ENCODE measurements at places on chromosomes 12 and 14.
A peak's percentile ranks its signal among the peaks of the same experiment; 100 is the strongest.

DNA sequence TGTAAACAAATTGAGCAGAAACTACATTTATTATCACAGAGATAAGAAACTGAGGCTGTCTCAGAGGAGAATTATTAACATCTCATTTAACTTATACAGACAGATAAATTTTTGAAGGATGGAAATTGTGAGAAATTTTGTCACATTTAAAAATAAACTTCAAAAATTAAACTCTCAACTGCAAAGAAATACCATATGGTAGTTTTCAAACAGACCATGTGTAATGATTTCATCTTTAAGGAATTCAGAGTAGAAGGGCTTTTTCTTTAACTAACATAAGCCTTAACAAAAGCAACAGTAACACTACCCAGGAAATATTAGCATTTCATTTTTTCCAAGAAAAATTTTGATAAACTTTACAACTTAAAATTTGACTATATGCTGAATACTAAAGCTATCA, 26.6 kb downstream of the NUP37 start:
- DNase-seq = no peak

GRCh38 chr12:18431771-18432170, 170.5 kb downstream of the PIK3C2G start:
- DNase-seq = no peak

DNA sequence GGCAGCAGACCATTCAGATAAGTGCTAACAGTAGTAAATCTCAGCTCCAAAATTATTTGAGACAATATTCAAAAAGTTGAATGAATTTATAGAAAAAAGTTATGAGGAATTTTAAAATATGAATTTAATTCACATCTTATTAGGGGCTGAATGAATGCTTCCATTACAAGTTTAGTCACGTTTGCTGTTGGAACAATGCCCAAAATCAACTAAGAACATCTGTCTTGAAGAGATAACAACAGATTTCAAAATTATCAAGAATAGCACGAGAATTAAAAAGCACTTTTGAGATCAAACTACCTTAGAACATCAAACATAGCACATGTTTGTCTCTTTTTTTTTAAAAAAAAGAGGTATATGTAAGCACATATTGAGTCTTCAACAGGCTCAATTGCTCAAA, 115.4 kb upstream of the PPFIA2 start:
- DNase-seq = no peak

DNA sequence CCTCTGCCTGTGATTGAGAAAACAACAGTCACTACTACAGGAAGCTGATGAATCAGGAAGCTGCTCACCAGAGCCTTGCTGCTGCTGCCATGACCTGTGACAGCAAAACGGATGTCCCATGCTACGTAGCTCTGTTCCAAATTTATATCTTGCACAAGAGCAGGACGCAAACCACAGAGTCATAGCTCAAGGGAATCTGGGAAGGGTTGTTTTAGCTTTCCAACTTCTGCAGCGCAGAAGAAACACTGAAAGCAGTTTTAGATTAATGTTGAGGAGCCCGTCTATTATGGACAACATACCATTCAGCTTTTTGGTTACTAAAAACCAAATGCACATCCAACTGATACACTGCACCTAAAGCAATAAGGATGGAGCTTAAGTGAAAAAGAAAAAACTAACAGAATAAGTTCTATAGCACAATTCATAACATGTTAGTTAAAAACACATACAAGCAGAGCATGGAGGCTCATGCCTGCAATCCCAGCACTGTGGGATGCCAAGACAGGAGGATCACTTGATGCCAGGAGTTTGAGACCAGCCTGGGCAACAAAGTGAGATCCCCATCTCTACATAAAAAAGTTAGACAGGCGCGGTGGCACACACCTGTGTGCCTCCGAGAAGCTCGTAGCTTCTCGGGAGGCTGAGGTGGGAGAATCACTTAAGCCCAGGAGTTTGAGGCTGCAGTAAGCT, 1.7 kb upstream of the ANKRD33 start:
- DNase-seq = peak; percentile 8

- no peak for DNase-seq
Observed at GRCh38 chr12:116066381-116067230, 210.9 kb downstream of the MED13L start.

GRCh38 chr14:96424109-96424989, 32.4 kb downstream of the AK7 start:
- DNase-seq = no peak

- no peak for DNase-seq
Observed at GRCh38 chr14:54549862-54550261, 17.1 kb upstream of the SAMD4A start.

DNA sequence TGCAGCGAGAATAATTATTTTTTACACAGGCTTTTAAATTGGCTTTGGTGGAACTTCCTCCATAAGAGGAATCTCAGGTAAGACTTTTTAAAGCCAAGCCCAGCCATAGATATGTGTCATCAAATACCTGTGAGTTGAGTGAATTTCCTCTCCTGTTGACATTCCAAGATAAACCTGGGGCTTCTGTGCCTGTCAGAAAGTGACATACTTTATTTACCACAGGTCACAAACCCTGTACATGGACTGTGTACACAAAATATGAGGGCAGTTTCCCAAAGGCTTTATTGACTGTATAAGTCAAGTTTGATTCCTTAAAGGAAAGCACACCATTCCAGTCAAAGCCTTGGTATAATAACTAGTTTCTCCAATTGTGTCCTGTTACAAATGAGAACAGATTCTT, 25.9 kb upstream of the SRSF5 start:
- no peak for DNase-seq

DNA sequence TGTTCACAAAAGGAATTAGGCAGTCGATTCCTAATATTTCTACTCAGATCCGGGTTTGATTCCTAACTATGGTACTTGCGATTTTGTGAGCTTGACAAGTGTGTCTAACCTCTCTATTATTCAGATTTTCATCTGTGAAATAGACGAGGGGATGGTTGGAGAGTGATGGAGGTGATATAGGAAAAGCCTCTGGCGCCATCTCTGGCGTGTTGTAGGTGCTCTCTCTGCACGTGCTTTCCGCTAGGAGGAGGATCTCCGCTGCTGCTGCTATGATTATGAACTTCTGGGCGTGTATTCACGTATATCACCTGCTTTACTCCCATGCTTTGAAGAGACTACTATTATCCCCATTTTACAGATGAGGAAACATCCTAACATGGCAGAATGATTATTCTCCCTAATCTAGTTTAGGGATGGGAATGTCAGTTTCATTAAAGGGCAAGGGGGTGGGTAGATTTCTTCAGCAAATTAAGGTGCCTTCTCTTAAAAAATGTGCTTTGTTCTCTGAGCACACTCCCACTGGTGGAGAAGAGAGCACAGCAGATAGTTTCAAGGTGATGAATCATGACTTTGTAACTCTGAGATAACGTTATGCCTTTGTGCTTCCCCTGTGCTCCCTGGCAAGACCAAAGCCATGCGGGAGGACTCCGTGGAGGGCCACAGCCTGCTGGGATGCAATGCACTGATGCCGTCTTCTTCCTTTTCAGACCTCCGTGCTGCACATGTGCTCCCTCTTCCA, 97.1 kb downstream of the PRIMA1 start:
- DNase-seq = no peak

DNA sequence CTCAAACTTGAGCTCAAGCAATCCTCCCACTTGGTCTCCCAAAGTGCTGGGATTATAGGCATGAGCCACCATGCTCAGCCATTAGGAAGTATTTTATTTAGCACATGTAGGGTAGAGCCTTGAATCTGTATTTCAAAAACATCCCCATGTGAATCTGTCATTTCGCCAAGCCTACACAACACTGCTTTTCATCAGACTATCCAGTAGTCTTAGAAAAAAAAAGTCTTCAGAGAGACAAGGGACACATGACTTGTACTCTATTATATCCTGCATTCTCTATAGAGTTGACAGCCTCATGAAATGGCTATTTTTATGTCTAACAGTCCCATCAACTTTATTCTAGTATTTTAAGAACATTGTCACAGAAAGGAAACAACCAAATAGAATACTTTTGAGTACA, 35.4 kb downstream of the TM7SF3 start:
- DNase-seq = no peak

DNA sequence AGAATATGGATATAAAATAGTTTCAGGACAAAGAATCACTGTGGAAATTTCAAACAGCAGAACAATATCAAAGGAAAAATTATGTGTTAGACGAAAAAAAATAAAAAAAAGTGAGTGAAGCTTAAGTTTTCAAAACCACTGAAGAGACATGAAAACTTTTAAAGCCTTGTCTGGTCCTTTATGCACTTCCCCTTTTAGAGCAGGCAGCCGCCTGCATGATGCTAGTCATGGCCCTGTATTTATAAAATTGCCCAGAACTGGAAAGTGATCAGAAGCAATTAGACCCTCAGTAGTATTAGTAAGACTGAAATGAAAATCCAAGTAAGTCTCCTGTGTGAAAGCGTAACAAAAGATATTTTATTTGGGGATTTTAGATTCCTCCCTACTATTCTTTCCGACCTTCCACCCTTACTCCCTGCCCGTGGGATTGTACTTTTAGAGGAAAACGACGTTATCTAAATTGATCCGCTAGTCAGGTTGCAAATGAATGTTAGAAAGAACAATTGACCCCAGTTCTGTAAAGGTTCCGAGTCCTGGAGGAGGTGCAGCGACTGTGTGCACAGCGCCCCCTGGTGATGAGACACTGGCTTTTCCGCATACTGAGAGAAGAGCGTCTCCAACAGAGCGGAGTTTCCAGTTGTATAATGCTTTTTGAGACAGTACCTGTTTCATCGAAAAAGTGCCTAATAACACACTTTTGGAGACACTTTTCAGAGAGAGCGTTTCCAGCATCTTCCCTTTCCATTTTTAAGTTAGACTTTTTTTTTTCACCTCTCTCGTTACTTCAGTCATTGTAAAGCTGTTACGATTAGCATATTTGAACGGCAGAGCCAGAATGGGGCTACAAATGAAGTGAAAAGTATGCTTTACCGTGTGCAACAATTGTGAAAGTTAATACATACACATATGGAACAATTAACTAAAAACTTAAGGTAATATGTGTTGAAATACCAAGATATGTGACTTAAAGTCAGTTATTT, 12.4 kb downstream of the MGST1 start:
- DNase-seq = no peak

- DNase-seq = no peak
Observed at GRCh38 chr12:67302162-67302561, 33.0 kb downstream of the CAND1 start.

DNA sequence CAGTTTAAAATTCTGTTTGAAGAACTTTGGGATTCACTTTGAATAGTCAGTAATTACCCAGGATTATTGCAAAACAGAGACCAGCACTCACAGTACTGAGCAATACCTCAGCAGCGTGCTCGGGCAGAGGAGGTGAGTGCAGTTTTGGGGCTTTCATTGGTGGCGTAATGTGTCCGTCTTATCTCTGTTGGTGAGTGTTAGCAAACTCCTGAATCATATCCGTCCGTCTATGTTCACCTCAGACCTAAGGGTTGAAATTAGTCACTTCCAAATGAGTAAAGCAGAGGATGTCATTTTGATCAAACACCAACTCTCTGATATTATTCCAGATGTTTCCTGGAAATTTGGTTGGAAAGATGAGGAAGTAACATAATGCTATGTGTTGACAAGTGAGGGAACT, 82.8 kb downstream of the BORCS5 start:
- DNase-seq = peak; percentile 24

GRCh38 chr12:49809381-49809905, 18.8 kb downstream of the NCKAP5L start:
- no peak for DNase-seq

DNA sequence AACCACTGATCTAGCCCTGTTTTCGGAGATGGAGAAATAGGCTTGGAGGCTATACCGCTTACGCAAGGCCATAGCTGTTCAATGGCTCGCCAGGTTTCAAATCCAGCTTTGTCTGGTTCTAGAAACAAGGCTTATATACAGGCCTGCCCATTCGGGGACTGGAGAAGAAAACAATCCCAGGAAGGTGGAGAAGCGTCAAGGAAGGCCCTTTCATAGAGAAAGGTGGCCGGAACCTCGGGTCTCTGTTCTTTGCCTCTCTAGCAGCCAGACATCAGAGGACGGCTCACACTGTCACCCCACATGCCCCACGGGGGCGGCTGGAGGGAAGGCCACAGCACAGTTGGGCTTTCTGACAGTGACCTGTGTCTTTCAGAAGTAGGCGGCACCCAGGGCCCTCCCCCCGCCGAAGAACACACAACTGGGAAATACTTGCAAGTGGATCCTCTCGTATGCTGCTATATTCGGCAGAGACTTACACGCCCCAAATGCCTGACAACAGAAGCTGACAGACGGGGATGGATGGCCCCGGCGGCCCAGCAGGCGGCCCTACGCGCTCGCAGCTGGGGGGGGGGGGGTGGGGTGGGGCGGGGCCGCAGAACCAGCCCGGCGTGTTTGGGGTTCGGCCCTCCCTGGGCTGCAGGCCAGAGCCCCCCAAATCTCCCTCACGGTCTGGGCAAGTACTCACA, 4.5 kb upstream of the SETD1B start:
- DNase-seq = no peak

GRCh38 chr14:22194664-22195063, 394.4 kb downstream of the DAD1 start:
- no peak for DNase-seq

- no peak for DNase-seq
Observed at GRCh38 chr14:32934881-32935633, 3.6 kb upstream of the NPAS3 start.

- no peak for DNase-seq
Observed at GRCh38 chr12:32870716-32871115, 25.9 kb downstream of the PKP2 start.

- no peak for DNase-seq
Observed at GRCh38 chr14:55323910-55324309, 52.7 kb downstream of the FBXO34 start.

- no peak for DNase-seq
Observed at GRCh38 chr12:66620026-66620425, 58.9 kb downstream of the GRIP1 start.

DNA sequence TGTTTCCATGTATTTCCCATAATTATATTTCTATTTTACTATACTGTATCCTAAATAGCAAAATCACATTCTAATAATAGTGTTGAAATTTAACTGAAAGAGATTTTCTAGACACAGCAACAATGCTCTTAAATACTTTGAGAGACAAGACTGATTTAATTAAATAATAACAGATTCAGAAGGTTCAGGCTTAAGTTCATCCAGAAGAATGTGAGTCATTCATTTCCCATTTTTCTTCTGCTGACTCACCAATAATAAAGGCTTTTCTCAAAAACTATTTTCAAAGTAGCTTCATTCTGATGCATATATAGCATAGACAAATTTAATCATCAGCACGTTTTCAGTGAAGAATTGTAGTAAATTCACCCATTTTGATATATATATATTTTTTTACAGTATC, 481.4 kb downstream of the MDGA2 start:
- DNase-seq = no peak

GRCh38 chr14:90905531-90905930, 89.3 kb upstream of the TTC7B start:
- DNase-seq = no peak

DNA sequence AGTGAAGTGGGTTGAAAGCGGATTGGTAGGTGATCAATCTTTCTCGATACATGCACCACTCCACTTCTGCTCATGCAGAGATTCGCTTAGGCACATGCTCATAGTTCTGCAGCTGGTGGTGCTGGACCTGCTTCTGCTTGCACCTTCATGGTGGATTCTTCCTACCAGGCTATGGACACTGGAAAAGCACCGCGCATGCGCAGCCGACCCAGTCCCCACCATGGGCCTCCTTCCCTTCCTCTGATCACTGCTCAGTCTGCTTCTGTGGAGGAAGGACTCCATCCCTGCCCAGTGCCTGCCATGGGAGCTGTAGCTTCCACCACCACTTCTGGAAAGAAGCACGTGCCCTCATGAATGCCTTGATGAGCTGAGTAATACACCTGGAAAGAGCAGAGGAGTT, 61.8 kb upstream of the PTPRQ start:
- DNase-seq = no peak

GRCh38 chr12:45014396-45014795, 36.5 kb downstream of the DBX2 start:
- no peak for DNase-seq

All from activated CD8-positive, alpha-beta memory T cell treated with anti-CD3 and anti-CD28 coated beads for 4 hours (primary cell).